ENCODE measurements at places on chromosomes 2 and 18.

- DNase-seq: no peak
Observed at GRCh38 chr2:13698847-13699246, 933.7 kb upstream of the LRATD1 start.

DNA sequence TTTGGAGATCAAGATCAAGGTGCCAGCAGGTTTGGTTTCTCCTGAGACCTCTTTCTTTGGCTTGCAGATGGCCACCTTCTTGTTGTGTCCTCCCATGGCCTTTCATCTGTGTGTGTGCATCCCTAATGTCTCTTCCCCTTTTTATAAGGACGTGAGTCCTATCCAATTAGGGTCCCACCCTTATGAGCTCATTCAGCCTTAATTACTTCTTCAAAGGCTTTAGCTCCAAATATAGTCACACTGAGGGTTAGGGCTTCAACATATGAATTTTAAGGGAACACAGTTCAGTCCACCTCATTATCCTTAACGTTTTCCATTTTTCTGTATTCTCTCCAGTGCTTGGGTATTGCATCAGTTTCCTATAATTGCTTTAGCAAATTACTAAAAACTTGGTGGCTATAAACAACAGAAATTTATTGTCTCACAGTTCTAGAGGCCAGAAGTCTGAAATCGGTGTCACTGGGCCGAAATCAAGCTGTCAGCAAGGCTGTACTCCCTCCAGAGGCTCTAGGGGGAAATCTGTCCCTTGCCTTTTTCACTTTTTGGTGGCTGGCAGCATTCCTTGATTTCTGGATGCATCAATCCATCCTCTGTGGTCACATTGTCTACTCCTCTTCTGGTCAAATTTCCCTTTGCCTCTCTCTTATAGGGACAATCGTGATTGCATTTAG lies 34.1 kb downstream of the CDC42EP3 start:
- DNase-seq: no peak

DNA sequence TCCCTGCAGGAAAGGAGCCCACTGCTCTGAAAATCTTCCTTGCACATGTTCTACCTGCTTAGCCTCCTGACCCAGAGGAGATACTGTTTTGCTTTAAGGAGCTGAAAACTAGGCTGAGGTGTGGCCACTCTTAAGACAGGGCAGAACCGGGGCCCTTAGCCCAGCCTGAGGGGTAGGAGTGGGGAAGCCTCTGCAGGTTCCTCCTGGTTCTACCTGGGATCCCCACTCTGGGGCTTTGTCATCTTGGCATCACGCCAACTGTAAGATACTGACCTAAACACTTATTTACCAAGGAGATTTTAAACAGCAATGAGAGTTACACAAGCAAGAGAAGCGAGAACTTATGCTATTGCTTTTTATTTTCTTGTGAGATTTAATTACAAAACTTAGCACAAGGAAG lies 86.9 kb downstream of the KCTD1 start:
- no peak for DNase-seq

DNA sequence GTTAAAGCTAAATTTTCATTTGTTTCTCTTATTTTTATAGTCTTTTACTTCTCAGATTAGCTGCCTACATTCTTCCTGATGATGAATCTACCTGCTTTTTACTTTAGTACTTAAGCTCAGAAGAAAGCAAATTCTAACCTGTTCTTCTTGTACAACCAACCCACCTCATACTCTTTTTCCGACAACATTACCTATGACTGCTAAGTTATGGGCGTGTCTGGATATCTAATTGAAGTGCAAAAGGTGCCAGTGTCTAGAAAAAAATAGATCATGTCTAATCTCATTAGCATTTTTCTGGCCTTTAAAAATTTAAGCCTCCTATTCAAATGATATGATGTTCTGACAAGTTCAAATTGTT lies 1.5 kb upstream of the RGPD4 start:
- DNase-seq: no peak

DNA sequence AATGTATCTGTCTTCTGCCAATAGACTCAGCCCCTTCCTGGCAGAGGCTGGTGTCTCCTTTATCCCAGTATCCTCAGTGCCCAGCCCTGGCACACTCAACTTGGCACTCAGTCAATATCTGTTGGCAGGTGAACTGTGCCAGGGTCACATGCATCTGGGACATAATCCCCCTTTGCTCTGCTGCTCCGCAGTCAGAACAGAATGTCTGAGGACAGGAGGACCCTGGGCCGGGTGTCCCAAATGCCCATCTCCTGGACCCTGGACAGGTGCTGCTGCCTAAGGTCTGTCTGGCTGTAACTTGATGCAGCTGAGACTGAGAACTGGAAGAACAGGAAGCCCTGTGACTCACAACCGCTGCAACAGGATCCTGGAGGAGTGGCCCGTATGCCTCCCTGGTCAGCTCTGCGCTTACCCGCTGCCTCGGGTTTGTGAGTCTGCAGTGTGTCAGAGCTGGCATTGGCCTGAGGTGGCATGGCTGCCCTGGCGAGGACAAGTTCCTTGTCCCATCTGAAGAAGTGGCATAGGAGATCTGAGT lies 11.4 kb downstream of the HK2 start:
- DNase-seq: peak; percentile 89

DNA sequence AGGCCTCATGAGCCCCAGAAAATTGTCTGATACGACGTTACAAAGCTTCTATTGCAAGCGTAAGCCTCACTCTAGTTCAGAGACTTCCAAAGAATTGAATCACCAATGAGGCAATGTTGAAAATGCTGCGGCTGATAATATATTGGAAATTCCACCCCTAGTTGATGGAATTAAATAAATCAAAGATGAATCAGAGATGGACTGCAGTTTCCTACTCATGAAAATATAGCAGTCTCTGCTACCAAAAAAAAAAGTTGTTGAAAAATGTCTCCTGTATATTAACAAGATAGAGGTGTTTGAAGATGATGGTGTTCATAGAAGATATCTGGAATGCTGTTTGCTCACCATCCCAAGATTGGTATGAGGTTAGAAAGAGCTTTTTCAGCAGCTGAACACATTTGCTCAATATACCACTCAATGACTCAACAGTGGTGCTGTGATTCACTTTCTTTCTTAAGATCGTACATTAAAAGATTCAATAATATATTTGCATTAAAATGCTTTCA lies 99.8 kb upstream of the ARHGAP28 start:
- no peak for DNase-seq

DNA sequence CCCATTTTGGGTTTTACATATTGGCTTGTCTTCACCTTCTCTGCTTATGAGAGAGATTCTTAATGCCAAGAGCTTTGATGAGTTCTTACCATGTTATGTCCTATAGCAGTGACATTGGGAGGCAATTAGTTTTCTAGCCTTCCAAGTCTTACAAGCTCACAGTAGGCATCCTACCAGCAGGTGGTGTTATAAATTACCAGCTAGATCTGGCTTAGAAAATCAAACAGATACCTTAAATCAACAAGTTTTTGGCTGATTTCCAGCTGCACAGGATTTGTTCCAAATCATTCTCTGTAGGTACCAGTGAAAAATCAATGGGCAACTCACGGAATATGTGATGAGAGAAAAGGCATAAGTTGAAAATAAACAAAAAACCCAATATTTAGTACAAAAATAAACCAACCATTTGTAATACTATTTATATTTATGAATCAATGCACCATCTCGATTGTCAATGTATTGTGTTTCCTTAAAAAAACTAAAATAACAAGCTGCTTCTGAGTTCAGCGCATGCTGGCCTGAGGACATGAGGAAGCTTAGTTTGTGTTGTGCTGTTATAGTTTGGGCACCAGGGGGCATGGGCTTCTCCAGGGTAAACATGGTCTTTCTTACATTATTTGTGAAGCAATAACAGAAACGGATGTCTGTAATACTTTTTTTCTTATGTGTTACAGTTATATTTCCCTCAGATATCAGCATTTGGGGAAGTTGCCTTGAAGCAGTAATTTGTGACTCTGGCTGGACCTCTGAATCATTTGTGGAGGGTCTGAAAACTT lies 34.1 kb upstream of the NXPH2 start:
- DNase-seq: no peak

GRCh38 chr2:207905546-207905945 lies 119.8 kb downstream of the PLEKHM3 start:
- no peak for DNase-seq

DNA sequence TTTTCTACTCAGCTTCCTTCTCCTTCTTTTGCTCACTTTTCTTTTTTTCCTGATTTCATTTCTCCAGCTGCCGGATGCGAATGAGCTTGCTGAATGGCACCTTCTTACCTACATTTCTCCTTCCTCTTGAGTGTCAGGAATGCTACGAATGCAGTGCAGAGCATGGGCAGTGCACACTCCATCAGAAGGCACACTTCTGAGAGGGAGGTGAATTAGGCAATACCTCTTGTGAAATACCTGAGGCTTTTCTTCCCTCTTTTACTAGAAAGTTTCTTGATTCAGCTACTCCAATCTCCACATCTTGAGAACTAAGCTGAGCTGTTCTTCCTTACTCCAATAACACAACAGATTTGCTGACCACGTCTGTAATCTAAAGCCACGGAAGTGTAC lies 51.1 kb downstream of the PLEKHM3 start:
- no peak for DNase-seq

GRCh38 chr18:72762515-72763122 lies 105.2 kb downstream of the NETO1 start:
- DNase-seq: no peak

DNA sequence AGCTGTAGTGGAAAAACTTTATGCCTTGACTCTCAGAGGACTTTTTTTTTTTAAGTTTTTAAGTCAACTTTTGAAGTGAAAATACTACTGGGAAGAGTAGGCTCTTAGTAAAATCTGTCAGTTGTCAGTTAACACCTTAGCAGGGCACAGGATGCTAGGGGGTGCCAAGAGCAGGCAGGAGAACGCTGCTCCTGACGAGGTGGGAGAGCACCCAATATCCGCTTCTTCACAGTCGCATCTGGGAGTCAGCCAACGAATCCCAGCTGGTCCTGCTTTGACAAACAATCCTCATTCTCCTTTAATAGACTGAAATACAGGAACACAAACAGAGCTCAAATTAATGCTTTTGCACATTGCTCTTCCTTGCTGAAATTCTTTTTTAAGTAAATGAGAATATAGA lies 709.5 kb upstream of the ACVR2A start:
- no peak for DNase-seq

DNA sequence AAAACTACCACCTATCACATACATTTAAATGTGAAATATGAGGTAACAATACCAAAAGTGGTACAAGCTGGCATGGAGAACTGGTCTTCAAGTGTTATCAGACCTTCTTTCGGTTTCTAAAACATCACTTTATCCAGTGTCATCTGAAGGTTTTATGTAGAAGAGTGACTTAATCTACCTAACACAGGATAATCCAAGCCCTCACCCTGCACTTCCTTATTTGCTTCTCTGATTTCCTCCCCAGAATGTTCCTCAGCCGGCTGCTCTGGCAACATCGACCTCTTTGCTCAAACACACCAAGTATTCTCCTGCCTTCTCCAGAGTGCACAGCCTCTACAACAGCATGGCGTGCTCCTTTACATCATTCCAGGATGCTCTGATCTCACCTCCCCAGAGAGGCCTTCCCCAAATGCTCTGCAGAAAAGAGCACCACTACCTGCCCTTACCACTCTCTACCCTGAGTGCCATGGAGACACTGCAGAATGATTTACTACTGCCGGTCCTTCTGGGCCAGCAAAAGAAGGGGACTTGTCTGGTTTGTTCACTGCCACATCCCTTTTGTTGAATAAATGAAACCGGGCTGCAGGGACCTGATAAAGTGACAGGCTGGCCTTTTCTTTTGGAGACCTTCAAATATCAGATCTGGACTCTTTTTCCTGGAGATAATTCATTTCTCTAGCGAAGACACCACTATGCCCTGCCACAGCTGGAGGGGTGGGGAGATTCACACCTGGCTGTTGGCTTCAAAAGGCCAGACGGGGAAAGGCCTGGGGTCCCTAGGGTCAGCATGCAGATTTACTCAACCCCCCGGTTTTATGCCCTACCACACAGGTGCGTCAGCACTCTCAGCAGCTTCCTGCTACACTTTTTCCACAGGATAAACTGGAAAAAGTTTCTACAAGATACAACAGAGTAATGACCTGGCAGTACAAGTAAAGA lies 42.0 kb downstream of the TTR start:
- no peak for DNase-seq

- no peak for DNase-seq
Observed at GRCh38 chr2:71154798-71155197, 24.4 kb downstream of the MPHOSPH10 start.

DNA sequence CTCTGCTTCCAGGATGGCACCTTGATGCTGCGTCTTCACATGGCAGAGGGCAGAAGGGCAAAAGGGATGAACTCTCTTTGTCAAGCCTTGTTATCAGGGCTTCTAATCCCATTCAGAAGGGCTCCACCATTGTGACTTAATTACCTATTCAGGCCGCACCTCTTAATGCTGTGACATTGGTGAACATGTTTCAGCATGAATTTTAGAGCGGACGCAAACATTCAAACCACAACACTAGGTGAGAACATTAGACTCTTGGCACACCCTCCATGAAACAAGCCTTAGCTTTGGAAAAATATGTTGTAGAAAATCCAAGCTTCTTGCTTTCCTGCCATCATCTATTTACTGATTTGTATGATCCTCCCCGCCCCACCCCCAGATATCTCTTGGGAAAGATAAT lies 17.9 kb downstream of the DAW1 start:
- no peak for DNase-seq

DNA sequence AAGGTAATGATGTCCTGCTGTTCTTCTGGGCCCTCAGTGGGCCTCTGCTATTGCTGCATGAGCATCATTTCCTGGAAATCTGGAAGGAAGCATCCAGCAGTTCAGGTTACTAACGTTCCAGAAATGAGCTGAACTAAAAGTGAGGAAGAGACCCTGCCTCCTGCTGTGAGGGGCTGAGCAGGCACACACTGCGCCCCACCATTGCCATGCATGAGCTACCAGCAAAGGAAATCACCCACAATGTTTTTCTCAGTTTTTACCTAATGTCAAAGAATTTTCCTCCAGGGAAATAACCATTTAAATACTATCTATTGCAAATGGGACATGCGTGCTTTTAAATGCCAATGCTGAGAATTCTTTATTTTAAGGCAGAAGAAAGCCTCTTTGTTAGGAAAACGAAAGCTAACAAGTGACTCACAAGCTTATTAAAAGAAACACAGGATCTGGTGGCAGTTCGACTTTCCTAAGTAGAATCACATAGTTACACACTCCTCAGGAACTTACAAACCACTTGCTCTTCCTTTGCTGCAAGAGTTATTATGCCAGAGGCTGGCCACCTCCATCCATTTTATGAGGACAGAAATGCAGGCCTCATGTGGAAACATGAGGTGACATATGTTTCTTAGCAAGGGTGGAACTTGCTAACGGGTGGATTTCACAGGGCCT lies 152.6 kb upstream of the TTC39C start:
- no peak for DNase-seq

GRCh38 chr2:70181363-70181956 lies 9.4 kb downstream of the C2orf42 start:
- DNase-seq: no peak

- DNase-seq: no peak
Observed at GRCh38 chr18:31835528-31836133, 75.0 kb upstream of the SLC25A52 start.

GRCh38 chr2:186349508-186349907 lies 136.6 kb upstream of the ZC3H15 start:
- DNase-seq: no peak

All from breast epithelium (tissue), 4 donors.